Stromal cell of bone marrow (primary cell): ENCODE measurements at places on chromosomes 2 and 18.

GRCh38 chr2:203225423-203226039 lies 13.3 kb upstream of the CYP20A1 start:
- DNase-seq = no peak

GRCh38 chr18:46260016-46260878 lies 156.1 kb downstream of the HAUS1 start:
- DNase-seq = peak; percentile 25

GRCh38 chr18:35038029-35038428 lies 3.2 kb upstream of the MAPRE2 start:
- no peak for DNase-seq

DNA sequence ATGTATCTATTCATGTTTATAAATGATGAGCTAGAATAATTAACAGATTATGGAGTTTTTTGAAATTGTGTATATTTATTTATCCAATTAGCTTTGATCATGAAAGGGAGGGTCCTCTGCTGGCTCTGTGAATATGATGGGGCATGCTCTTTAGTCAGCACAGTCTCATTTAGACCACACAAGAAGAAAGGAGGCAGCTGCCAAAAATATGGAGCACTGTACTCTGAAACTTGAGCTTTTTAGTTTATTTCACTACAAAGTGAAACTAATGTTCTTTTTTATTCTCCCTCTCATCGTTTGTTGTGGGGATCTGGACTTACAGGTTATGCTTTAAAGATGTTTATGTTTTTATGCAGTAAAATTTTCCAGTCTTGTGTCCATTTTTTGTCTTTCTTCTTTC lies 266.9 kb upstream of the GULP1 start:
- peak; percentile 11 for DNase-seq

DNA sequence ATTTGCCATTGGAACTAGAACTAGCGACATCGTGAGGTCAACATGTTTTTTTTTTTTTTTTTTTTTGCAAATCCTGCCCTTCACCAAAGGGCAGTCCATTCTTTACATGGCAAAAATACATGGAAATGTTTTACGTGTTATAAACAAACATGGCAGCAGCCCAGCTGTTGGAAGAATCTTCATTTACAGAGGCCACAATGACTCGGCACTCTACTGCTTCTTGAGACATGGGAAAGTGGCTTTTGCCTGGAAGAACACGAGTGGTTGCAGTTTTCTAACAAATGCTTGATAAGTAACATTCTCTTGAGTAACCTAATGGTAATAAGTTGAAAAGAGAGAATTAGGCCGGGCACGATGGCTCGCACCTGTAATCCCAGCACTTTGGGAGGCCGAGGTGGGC lies 22.8 kb upstream of the POLR1B start:
- no peak for DNase-seq

DNA sequence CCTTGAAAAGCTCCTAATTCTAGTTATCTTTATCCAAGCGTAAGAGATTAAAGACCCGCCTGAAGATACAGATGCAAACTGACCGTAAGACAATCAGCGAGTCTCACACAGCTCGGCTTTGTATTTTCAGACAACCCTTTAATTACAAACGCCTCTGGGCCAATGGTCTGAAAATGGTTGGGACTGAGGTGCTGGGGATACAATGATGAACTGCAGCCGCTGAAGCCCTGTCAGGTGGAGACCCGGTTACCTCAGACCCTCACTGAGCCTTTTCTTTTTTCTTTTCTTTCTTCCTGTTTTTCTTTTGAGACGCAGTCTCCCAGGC lies 715 bp upstream of the CFAP36 start:
- DNase-seq = no peak

- DNase-seq = no peak
Observed at GRCh38 chr2:205776139-205776538, 93.8 kb downstream of the NRP2 start.

DNA sequence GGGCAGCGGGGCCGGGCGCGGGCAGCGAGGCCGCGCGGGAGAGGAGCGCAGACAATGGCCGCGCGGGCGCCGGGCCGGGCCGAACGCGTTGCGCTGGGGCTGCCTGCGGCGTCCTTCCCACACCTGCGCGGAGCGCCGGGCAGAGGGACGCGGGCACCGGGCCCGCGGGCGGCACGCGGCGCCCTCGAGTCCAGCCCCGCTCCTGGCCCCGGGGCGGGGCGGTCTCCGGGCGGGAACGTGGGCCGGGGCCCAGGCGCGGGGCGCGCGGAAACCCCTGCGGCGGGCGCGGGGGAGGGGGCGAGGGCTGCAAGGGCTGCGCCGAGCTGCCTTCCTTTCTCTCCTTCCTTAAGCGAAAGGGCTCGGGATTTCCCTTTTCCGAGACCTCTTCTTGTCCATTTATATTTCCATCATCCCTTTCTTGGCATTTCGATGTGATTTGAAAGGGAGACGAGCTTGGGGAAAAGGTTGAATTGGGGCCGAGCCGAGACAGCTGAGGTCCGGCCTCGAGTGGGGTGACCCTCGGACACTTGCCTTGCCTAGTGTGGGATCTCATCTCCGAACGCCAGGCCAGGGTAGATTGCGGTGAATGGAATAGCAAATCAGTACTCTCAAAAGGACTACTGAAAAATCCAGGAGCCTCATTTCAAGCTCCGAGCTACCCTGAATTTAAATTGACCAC lies 676 bp downstream of the KLHL23 start:
- no peak for DNase-seq
